ENCODE measurements at places on chromosomes 1 and 21. TPM values are rescaled to one million over a fixed set of nuclear protein-coding genes. Genes with fewer than 3 reads are reported as not detected.
A peak's percentile ranks its signal among the peaks of the same experiment; 100 is the strongest.

DNA sequence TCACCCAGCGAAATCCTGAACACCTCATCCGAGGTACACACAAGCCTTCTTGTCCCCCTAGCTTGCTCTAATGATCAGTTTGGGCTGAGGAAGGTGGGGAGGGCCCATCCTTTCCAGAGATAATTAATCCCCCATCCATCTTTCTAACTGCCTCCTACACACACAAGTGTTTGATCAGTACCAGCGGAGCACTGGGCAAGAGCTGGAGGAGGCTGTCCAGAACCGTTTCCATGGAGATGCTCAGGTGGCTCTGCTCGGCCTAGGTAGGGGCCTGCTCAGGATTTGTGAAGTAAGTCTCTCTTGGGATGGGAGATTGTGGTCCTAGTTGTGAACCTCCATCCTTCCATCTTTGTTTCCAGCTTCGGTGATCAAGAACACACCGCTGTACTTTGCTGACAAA, 5.8 kb downstream of the ANXA9 start:
- DNase-seq = no peak
- no peaks in the 10 kb centered on the region for H3K36me3 ChIP-seq
- no peak overlapping the region for H3K27ac ChIP-seq
- H3K27me3 ChIP-seq = no peaks in the 10 kb centered on the region
- H3K4me1 ChIP-seq = peaks cover 5% of the 10 kb centered on the region

GRCh38 chr1:11299225-11299574, 26.2 kb downstream of the UBIAD1 start:
- DNase-seq = no peak
- no peak overlapping the region for H3K4me3 ChIP-seq
- H3K27ac ChIP-seq = no peak overlapping the region
- H3K27me3 ChIP-seq = no peaks in the 10 kb centered on the region

DNA sequence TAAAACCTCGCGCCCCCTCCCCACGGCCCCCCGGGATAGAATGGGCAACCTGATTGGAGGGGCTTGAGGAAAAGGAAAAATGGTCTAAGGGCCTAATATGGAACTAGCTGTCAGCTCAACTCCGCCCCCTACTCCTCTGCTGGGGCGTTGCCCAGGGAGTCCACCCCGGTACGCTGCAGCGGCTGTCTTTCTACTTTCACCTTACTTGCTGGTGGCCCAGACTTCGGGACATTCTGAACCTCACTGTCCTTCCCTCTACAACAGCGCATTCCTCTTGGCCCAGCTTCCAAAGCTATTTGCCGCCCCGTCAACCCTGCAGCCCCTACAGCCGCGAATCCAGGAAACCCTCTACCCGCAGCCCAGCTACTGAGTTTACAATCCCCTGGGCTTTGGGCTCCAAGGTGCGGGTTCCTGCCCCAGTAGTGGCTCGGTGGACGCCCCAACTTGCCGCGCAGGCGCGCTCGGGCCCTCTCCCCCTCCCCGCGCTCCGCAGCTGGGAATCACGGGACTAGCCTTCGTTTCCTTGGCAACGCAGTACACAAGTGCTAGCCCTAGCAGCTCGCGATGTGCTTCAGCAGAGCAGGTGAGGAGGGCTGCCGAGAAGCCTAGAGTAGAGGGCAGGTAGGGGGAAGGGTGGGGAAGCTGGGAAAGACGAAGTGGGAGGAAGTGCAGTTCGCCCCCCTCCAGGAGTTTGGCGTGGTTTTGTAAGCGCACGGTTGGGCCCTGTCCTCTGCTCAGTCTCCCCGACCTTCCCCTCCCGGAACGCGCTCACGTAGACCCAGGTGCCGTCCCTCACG, 55.6 kb downstream of the CHIA start:
- peak overlapping the region; percentile 66 for H3K4me3 ChIP-seq
- peaks cover 9% of the 10 kb centered on the region for H3K4me1 ChIP-seq
- H3K27ac ChIP-seq = no peak overlapping the region
- no peaks in the 10 kb centered on the region for H3K36me3 ChIP-seq
- H3K27me3 ChIP-seq = peaks cover 4% of the 10 kb centered on the region

PLEKHA6 gene
- total RNA-seq = not detected

PLEKHN1 gene
- 0.72 TPM for total RNA-seq

HAO2 gene
- total RNA-seq = not detected

GRCh38 chr1:26097696-26098095, 13.9 kb upstream of the PDIK1L start:
- no peak for DNase-seq
- H3K4me3 ChIP-seq = no peak overlapping the region
- no peaks in the 10 kb centered on the region for H3K27me3 ChIP-seq
- H3K4me1 ChIP-seq = peaks cover 7% of the 10 kb centered on the region
- no peaks in the 10 kb centered on the region for H3K36me3 ChIP-seq

- peak; percentile 65 for DNase-seq
- peak overlapping the region; percentile 49 for H3K4me3 ChIP-seq
- H3K27ac ChIP-seq = peak overlapping the region; percentile 96
- no peaks in the 10 kb centered on the region for H3K36me3 ChIP-seq
- no peaks in the 10 kb centered on the region for H3K27me3 ChIP-seq
Observed at GRCh38 chr1:17795081-17795809, 40.1 kb downstream of the ACTL8 start.

- DNase-seq = no peak
- no peaks in the 10 kb centered on the region for H3K27me3 ChIP-seq
- H3K36me3 ChIP-seq = no peaks in the 10 kb centered on the region
- H3K27ac ChIP-seq = no peak overlapping the region
- no peak overlapping the region for H3K4me3 ChIP-seq
Observed at GRCh38 chr1:225388372-225388771, 39.5 kb downstream of the LBR start.

- peaks cover 16% of the 10 kb centered on the region for H3K36me3 ChIP-seq
- no peaks in the 10 kb centered on the region for H3K27me3 ChIP-seq
- DNase-seq = no peak
- H3K4me1 ChIP-seq = peaks cover 30% of the 10 kb centered on the region
- peak overlapping the region; percentile 60 for H3K27ac ChIP-seq
- peak overlapping the region; percentile 91 for H3K4me3 ChIP-seq
Observed at GRCh38 chr1:52056937-52057231, 789 bp downstream of the BTF3L4 start.

S100A13 gene
- 21.5 TPM for total RNA-seq

- peak; percentile 92 for DNase-seq
- H3K4me3 ChIP-seq = peak within 1 kb of the TSS; percentile 94
- H3K27me3 ChIP-seq = no peaks in the 10 kb centered on the region
- H3K4me1 ChIP-seq = peaks cover 76% of the 10 kb centered on the region
- H3K36me3 ChIP-seq = peaks cover 9% of the 10 kb centered on the region
Observed at GRCh38 chr1:206469933-206470691, at the start of gene IKBKE. Gene IKBKE, plus strand, starts transcription at chr1:206470476. Its CDS starts 2,752 bp downstream, at chr1:206473228.

- no peaks in the 10 kb centered on the region for H3K36me3 ChIP-seq
- H3K4me1 ChIP-seq = peaks cover 17% of the 10 kb centered on the region
- peak; percentile 42 for DNase-seq
- no peak overlapping the region for H3K4me3 ChIP-seq
Observed at GRCh38 chr1:16720351-16721223, 19.7 kb upstream of the RNU1-4 start.

INSRR gene
- not detected for total RNA-seq

SDF4 gene
- 25.6 TPM for total RNA-seq

DNA sequence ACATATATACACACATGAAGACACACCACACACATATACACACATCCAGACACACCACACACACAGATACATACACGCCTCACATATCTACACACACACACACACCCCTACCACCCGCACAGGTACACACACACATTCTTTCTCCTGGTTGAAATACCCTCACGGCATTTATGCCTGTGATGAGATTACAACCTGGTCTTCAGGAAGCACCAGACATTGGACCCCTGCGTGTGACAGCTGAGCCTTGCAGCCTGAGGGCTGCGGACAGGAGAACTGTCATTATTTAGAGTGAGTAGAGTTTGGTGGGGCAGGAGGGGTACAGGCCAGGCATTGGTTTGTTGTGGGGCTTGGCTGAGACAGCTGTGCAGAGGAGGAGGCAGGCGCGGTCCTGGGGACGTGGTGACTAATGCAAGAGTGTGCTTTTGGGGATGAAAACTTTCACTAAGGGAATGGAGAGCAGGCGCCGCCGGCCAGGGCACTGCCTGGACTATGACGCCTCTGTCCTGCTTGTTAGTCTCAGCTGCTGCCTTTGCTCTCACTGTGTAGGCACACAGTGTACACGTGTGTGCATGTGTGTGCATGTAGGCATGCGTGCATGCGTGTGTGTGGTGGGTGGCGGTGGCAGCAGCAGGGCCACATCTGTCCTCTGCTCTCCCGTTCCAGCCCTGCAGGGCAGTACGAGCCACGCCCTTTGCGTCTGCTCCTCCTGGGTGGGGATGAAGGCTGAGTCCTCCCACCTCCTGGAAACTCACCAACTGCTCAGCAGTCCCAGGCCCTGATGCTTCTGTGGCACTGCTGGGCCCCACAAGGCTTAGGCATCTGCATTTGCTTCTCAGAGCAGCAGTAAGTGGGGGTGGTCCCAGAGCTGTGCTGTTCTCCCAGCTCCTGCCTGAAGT, 57.6 kb downstream of the SPSB1 start:
- no peak overlapping the region for H3K4me3 ChIP-seq
- H3K27me3 ChIP-seq = no peaks in the 10 kb centered on the region
- no peak overlapping the region for H3K27ac ChIP-seq
- peaks cover 6% of the 10 kb centered on the region for H3K4me1 ChIP-seq
- no peak for DNase-seq
- H3K36me3 ChIP-seq = no peaks in the 10 kb centered on the region

PLA2G4A gene
- total RNA-seq = not detected

GRCh38 chr1:36273024-36273423, 33.1 kb upstream of the SH3D21 start:
- H3K4me1 ChIP-seq = peaks cover 9% of the 10 kb centered on the region
- peaks cover 18% of the 10 kb centered on the region for H3K36me3 ChIP-seq
- no peak overlapping the region for H3K27ac ChIP-seq
- no peak for DNase-seq

DNA sequence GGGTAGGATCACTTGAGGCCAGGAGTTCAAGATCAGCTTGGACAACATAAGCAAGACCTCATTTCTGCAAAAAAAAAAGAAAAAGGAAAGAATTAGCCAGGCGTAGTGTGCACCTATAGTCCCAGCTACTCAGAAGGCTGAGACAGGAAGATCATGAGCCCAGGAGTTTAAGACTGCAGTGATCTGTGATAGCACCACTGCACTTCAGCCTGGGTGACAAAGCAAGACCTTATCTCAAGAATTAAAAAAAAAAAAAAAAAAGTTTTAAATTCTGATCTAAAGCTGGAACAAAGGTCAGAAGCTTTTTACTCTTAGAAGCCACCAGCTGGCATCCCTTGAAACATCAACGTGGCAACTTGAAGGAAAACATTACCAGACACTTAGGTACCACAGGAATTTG, 45.3 kb downstream of the HENMT1 start:
- peaks cover 5% of the 10 kb centered on the region for H3K4me1 ChIP-seq
- no peak for DNase-seq
- H3K4me3 ChIP-seq = no peak overlapping the region
- H3K27me3 ChIP-seq = no peaks in the 10 kb centered on the region

- H3K4me3 ChIP-seq = no peak overlapping the region
- H3K36me3 ChIP-seq = no peaks in the 10 kb centered on the region
- H3K27me3 ChIP-seq = no peaks in the 10 kb centered on the region
- H3K27ac ChIP-seq = no peak overlapping the region
Observed at GRCh38 chr1:6727535-6727934, 25.9 kb upstream of the DNAJC11 start.

DNA sequence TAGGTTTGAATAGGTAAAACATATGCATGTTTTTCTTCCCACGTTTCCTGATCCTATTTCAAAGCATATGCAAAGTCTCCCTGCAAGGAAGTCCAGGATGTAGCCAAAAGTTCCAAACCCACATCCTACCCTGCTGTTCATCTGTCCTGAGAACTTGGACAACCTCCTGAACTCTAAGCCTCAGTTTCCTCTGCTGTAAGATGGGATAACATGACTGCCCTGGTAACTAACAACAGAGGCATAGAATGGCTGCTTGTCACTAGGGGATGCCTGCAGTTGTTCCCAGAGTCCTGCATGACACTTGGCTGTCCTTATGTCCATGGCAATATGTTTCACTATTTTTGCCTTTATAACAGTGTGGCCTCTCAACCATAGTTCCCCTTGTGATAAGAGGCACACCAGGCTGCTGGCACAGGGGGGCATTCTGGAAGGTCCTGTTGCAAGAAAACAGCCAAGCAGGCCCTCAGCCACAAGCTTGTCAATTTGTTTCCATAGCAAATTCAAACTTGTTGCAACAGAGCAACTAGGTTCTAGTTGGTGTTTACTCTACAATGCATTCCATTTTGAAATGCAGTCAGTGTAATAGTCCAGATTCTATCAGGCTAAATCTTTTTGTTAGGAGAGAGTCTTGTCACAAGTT, 1.5 kb upstream of the HDGF start:
- H3K4me1 ChIP-seq = peaks cover 36% of the 10 kb centered on the region
- peak overlapping the region; percentile 94 for H3K4me3 ChIP-seq
- peak overlapping the region; percentile 70 for H3K27ac ChIP-seq
- DNase-seq = peak; percentile 52
- no peaks in the 10 kb centered on the region for H3K36me3 ChIP-seq

- no peak overlapping the region for H3K27ac ChIP-seq
- peaks cover 7% of the 10 kb centered on the region for H3K4me1 ChIP-seq
- no peaks in the 10 kb centered on the region for H3K36me3 ChIP-seq
Observed at GRCh38 chr21:41898998-41899397, 19.9 kb upstream of the PRDM15 start.

DNA sequence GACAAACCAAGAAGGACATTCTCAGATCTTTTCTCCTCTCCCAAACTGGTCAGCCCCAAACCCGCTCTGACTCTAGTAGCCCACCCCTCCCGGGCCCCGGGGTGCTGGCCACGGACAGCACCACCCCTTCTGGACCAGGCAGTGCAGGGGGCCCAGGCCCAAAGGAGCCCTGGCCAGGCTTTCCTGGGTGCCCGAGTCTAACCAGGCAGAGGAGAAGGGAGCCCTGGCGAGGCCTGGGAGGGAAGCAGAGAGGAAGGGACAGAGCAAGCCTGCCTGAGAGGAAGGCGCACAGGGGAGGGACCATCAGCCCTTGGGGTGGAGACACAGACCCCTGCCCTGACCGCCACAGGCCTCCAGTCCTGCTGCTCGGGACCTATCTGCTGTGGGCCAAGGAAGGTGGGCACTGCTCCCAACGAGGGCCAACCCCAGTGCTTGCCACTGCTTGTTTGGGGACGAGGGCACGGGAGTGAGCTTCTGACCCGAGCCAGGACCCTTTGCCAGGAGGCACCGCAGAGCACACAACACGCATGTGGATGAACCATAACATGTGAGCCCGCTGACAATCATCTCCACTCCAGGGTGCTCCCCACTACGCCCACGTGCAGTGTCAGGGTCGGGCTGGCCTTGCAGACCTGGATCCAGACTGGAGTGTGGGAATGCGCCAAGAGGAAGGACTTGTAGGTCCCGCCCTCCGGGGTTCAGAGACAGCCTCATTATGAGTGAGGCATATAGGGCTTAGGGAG, 57.6 kb downstream of the KCNAB2 start:
- H3K4me1 ChIP-seq = peaks cover 10% of the 10 kb centered on the region
- no peak overlapping the region for H3K27ac ChIP-seq
- DNase-seq = no peak
- no peak overlapping the region for H3K4me3 ChIP-seq

Data from Karpas-422 (cell line).